Stimulated activated CD8-positive, alpha-beta memory T cell treated with anti-CD3 and anti-CD28 coated beads, Interleukin-4, amount 100 ng/mL, for 48 hours (primary cell): ENCODE measurements at places on chromosomes 4 and X.

- DNase-seq, result no peak
Observed at GRCh38 chrX:111328858-111329257, 58.6 kb upstream of the CAPN6 start.

- DNase-seq, result no peak
Observed at GRCh38 chr4:40585201-40585799, 44.4 kb downstream of the RBM47 start.

DNA sequence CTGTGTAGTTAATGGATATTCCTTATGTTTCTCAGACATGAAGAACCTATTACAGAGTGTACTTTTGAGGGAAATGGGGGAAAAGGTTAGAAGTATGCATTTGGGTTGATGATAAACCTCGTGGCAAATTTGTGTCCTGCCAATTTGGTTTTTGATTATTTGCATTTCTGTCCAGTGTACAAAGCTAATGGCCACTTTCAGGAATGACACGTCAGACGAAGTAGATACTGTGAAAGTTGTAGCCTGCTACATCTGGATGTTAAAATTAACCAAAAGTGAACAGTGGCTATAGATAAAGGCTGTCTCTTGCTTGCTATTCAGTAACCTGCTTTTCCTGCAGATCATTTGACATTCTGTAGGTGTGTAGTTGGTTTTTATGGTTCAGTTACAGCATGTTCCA, 1.0 kb downstream of the PRDX4 start:
- no peak for DNase-seq

DNA sequence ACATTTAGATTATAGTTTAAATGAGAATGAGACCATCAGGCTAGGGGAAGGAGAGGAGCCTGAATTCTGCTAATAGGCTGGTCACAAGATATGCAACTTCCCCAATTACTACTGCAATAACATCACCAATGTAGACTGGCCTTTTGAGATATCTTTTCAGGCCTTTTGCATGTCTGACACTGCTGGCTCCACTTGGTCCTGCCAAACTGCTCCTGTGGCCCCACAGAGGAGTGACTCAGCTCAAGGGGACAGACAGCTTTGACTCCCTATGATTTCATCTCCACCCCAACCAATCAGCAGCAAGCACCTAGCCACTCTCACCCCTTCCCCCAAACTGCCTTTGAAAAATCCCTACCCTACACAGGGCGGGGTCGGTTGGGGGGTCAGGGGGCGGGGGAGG, 22.8 kb downstream of the GPRIN3 start:
- no peak for DNase-seq

DNA sequence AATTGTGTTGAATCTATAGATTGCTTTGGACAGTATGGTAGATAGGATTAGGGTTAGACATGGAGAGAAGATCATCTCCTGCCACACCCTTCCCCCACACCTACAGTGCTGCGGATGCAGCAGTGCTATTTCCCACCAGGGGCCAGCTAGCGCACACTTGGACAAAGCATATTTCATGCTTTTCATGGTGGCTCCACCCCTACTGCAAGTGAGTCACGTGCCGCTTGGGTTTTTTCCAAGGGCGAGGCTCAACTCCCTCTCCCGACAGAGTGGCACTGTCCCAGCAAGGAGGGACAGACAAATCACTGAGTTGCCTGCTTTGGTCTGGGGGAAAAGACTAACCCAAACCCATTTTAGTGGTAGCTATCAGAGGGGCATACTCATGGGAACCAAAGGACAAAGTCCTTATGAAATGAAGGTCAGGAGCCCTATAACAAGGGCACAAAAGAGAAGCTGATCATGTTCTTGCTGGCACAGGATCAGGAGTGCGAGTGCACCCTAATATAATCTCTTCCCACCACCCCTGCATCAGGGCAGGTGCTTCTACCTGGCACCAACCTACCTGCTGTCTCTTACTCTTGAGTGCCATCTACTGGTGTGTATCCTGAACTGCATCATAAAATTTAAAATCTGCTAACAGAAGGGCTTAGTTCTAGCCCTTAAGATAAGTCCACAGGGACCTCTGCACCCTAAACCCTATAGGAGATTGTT, 55.1 kb upstream of the PGAM4 start:
- no peak for DNase-seq

GRCh38 chr4:101074326-101074725, 273.0 kb downstream of the PPP3CA start:
- DNase-seq, result no peak
